Esophagus mucosa (tissue), 1 donor: ENCODE measurements at places on chromosomes 7 and 10.

DNA sequence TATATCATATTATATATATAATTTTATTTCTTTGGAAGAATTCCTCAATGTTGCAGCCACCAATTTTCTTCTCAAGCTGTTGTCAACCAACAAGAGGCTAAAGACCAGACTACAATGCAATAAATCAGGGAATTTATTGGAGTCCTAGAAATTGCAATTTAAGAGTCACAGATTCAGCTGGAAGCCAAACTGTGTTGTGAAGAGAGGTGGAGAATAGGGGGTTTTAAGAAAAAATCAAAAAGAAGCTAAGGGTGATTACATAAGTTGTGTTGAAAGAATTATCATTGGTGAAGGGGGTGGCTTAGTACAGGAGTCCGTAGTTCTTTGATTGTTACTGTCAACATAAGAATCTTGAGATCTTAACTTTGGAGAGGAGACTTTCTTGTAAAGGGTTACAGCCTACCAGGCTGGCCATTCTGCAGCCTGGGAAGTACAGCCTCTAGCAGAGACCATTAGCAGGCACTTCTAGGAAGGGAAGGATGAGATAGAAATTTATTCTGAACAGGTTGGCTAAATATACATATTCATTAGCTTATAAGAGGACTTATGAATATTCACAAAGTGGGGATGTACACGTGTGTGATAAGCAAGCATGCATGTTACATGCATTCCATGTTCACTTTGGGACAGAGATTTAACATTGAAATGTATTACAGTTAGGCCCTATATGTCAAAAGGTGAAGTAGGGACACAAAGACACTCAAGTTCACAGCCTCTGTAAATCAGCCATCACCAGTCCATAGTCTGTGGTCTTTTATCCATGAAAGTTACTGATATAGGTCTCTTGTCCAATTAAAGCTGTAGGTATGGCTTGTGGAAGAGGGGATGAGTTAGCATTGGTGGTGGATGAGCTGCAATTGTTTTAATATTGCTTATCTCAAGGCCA is 8.3 kb upstream of the TMEM168 start:
- no peak for ATAC-seq

GRCh38 chr10:30510184-30510931 is 76.4 kb downstream of the MAP3K8 start:
- ATAC-seq, result peak; percentile 79

DNA sequence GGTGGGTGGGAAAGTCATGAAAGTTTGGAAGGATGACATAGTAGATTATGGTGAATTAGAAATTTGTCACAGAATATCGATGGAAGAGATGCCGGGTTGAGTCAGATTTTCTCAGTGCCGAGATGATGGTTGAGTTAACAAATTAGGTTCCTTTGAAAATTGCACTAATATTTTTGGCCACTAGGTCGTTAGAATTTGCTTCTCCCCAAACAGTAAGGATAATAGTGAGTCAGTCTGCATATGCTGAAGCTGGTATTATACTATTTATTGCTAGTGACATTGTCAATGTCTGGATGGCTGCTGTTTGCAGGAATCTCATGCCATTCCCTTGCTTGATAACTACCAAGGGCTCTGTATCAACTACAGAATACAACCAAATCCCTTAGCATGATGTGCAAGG is 37.7 kb upstream of the MINDY3 start:
- ATAC-seq, result no peak

DNA sequence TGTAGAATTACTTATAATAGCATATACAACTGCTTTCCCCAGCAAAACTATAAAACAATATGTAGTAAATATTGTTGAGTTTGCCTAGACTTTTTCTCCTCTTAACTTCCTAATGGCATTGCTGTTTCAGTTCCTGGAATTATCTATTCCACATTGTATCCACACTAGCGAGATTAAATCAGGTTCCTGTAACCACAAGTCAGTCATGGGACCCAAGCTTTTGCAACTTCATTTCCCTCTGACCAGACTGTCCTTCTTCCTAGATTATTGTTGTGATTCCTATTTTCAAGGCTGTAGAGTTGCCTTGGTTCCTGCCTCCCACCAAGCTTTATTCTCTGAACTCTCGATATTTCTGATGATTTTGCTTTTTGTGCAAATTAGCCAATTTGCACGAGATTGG is 173.3 kb upstream of the ZNF804B start:
- no peak for ATAC-seq

DNA sequence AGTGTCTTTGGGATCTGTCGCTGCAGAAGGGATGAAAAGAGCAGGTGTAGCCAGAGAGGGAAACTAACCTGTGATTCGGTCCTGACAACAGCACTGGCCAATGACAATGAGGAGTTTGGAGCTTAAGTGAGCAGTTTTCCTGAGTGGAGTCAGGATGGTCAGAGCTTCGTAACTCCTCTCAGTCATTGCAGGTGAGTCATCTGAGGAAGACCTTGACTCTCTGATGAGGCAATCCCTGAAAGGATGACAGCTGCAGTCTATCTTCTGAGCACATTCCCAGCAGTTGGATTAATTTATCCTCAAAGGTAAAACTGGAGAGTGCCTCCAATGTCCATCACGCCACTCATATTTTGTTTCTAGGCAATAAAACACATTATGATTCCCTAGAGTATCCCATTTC is 401.9 kb downstream of the POM121L12 start:
- ATAC-seq, result no peak

DNA sequence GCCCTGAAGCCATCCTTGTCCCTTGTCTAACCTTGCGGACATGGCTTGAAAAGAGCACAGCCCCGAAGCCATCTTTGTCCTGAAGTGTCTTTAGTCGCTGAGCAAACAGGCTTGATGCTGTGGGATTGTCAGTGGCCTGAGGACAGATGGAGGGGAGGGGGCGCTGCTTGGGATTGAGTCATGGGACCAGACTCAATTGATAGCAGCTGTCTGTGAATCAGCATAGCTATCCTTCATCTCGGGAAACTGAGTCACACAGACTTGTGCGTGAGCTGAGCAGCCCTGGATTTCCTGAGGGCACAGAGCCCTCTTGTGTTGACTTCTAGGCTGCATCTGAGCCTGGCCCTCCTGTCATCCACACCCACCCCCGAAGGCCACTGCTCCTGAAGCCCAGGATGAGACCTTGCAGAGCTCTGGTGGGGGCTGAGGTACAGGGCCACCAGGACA is 14.4 kb downstream of the MYO1G start:
- no peak for ATAC-seq

GRCh38 chr10:76049581-76050290 is 618.3 kb downstream of the LRMDA start:
- no peak for ATAC-seq

DNA sequence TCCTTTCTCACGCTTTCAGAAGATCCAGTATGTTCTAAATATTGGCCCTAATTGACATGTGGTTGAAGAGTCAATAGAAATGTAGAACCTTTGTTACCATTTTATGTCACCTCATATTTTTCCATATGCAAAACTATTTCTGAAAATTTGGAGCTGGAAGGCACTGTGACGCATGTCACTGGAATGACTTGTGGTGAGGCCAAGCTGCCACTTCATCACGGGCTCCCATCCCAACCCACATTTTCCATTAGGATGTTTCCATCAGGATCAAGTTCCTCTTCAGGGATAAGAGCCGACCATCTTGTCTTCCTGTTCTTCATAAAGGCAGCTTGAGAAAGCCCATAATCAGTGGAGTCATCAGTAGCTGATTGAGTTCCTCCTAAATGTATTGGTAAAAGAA is 1241.7 kb downstream of the GATA3 start:
- ATAC-seq, result no peak

DNA sequence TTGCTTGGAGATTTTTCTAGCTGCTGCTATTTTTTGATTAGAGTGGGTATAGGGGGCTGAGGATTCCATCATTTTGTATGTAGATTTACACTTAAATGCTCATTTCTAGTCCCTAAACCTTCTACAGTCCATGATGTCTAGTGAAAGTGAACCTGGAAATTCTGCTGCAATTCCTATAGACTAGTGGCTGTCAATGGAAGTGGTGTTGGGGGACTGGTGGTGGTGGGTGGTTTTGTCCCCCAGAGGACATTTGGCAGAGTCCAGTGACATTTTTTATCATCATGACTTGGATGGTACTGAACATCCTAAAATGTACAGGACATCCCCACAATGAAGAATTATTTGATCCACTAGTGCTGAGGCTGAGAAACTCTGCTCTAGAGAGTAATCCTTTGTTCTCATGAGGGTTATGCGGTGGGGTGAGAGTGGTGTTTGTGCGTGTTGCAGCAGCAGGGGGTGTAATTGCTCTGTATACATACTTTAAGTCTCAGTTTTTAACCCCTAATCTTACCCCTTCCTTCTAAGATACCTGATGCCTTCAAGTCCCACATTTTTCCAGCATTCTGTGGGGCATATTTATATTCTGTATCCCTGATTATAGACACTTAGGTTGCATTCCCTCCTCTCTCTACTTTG is 35.0 kb downstream of the KIF11 start:
- no peak for ATAC-seq

- ATAC-seq, result no peak
These were observed 83.2 kb downstream of the FOXL3 start for GRCh38 chr7:372932-373791.

GRCh38 chr10:11424456-11425295 is 186.8 kb downstream of the USP6NL start:
- peak; percentile 59 for ATAC-seq

GRCh38 chr7:154568346-154568745 is 434.6 kb downstream of the PAXIP1 start:
- no peak for ATAC-seq

DNA sequence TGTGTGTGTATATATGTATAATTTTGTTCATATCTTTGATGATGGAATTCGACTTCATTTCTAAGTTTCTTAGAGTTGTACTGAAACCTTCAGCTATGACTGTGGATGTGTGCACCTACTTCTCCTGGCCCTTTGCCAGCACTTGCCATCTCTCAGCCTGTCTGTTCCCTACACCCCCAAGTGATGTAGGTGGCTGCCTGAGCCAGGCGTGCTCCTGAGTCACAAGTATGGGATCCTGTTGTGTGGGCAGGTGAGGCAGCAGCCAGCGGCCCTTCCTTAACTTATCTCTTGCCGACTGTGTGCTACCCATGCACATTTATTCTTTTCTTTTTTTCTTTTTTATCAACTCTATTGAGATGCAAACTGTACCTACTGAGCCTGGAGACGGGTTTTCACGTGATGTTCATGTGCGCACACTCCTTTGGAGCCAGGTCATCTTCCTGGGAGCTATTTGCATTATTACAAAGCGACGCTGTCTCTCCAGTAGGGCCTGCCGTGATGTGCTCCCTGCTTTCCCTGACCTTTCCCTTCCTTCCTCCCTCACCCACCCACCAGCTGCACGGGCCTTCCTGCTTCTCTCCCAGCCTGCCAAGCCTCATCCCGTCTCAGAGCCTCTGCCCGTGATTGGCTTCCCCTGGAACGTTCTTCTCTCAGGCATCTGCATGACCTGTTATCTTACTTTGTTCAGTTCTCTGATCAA is 31.3 kb upstream of the GALNT11 start:
- peak; percentile 43 for ATAC-seq

- no peak for ATAC-seq
These were observed 1.4 kb downstream of the GCK start for GRCh38 chr7:44187636-44188416.

- ATAC-seq, result no peak
These were observed 312.5 kb upstream of the SEMA3C start for GRCh38 chr7:81231301-81231838.

DNA sequence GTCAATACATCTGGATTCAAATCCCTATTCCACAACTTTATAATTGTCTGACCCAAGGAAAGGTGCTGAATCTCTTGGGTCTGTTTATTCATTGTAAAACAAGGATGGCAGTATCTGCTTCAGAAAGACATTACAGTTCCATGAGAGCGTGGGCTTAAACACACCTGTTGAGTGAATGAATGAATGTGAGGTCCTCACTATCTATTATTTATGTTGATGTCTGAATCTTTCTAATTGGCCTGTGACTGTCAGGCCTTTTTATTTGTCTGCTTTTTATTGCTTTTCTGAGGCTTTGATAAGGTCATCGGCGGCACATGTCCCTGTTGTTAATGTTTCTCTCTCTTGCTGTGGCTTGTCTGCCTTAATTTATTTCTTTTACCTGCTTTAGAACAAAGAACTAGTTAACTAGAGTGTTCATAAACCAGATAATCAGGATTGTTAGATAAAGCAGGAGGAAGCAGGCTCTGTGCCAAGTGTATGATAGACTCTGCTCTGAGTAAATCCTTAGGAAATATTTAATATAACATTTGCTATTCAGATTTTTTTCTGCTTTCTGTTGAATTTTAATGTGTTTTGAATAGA is 42.3 kb upstream of the CYCS start:
- peak; percentile 71 for ATAC-seq

- ATAC-seq, result peak; percentile 83
These were observed 222.4 kb downstream of the RPS24 start for GRCh38 chr10:78255796-78256638.

DNA sequence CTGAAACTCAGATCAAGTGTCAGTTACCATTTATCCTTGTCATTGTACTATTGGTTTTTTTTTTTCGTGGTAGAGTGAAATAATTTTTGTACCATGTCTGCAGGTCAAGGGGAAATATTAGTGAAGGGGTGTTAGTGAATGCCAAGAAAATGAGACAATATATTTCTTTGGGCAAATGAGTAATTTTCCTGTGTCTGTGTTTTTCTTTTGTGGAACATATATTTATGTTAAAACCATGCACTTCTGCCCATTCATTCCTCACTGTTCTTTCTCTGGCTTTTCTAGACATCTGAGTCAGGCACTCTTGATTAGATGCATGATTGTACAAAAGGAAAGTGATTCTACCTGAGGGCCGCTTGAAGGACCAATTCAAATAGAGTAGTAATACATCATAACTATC is 161.6 kb downstream of the BICC1 start:
- no peak for ATAC-seq

GRCh38 chr10:76925636-76926405 is 711.8 kb downstream of the KCNMA1 start:
- no peak for ATAC-seq

GRCh38 chr7:112182749-112183148 is 23.4 kb downstream of the DOCK4 start:
- ATAC-seq, result no peak

DNA sequence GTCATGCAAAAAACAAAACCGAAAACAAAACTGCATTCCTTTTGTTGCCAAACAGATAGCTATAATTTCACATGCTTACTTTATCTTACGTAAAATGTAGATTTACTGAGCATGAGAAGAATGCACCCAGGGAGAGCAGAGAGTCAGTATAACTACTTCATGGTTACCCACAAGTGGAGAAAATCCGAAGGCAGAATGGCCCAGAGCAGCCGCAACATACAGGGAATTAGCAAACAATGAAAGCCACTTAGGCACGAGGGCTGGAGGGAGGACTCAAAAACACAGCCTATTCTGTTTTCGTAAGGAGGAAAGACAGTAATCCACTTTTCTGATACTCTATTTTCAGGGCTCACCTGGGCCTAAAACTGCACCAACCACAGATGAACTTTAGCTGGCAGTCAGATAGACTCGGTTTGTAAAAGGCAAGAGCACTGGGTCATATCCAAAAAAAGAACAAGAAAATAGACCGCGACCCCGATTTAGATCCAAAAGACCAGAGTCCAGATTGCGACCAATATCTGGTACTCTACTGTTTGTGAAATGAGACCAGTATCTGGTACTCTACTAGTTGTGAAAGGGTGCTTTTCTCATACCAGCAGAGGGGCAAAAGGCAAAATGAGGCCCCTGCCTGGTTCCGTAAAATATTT is 1.3 kb downstream of the ITPRIP start:
- no peak for ATAC-seq

GRCh38 chr10:86205306-86206239 is 161.0 kb downstream of the GRID1 start:
- no peak for ATAC-seq
